ENCODE measurements at places on chromosomes 7 and 10.

DNA sequence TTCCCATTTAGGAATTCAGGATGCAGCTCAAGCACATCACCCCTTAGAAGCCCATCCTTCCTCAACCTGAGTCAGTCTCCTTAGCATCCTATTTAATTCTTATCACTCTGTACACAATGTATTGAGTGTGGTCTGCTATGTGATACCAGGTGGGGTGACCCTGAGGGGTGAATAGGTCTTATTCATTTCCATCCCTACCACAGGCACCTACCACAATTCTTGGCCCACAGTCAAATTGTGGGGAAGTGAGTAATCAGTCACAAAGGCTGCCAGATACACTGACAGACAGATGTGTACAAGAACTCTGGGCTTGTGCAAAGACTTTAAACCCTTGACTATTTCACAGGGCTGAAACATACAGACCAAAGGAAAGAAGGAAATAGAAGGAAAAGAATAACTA lies 560.5 kb downstream of the PARD3 start:
- DNase-seq = peak; percentile 41

- peak; percentile 20 for DNase-seq
These were observed 77.5 kb upstream of the STEAP1B start for GRCh38 chr7:22577470-22578001.

- no peak for DNase-seq
These were observed at the start of gene KCND2 for GRCh38 chr7:120272701-120273475. Gene KCND2 (plus strand): TSS chr7:120273175.

DNA sequence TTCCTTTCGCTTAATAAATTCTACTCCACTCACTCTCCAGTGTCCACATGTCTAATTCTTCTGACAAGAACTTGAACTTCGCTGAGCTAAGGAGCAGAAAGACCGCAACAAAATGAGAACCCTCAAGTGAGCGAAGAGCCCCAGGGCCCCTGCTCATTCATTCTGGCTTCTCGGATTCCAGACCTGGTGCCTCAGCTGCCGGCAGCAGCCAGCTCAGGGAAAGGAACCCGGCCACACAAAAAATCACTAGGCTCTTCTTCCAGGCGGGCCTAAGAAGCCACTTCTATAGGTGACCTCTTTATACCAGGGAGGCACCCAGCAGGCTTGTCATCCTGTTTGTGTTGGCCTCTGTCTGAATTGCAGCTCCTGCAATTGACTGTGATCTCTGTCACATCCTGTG lies 33.3 kb downstream of the OTUD1 start:
- no peak for DNase-seq

GRCh38 chr10:113561214-113561613 lies 8.4 kb downstream of the HABP2 start:
- no peak for DNase-seq

DNA sequence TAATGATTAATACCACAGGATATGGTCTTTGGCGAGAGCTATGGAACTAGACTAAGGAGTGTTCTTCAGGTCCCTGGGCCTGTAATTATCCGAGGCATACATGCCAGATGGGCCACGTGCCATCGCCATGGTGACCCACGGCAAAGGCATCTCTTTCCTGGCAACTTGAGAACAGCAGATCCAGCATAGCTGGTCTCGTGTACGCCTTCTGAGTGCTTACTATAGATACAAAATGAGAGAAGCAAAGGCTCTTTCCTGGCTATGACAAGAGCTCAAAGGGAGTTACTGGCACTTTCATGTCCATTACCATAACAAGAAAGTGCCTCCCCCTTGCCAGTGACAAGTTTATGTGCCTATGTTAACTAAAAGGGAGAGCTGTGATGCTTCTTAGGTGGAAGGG lies 26.0 kb upstream of the GLI3 start:
- no peak for DNase-seq

- no peak for DNase-seq
These were observed 155.8 kb downstream of the NRF1 start for GRCh38 chr7:129767120-129768015.

DNA sequence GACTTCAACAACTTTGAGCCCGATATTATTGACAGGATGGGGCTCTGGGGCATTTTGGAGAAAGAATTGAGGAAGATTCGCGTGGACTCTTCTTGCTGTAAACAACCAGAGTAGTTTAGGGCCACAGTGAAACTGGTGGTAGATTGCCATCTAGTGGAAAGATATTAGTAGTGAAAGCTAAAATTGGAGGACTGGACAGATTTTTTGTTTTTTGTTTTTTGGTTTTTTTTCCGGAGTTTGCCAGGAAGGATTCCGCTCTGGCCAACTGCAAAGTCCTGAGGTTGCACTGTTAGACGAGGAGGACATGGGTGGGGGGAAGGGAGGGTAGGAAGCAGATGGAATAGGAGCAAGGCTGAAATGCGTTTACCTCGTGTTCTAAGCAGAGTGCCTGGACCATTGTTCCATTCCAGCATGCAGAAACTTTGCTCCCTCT lies 11.7 kb downstream of the NOBOX start:
- peak; percentile 61 for DNase-seq

- DNase-seq = no peak
These were observed 26.2 kb downstream of the TMEM168 start for GRCh38 chr7:112763996-112764395.

- DNase-seq = no peak
These were observed 283.0 kb downstream of the HDAC9 start for GRCh38 chr7:18778594-18778993.

DNA sequence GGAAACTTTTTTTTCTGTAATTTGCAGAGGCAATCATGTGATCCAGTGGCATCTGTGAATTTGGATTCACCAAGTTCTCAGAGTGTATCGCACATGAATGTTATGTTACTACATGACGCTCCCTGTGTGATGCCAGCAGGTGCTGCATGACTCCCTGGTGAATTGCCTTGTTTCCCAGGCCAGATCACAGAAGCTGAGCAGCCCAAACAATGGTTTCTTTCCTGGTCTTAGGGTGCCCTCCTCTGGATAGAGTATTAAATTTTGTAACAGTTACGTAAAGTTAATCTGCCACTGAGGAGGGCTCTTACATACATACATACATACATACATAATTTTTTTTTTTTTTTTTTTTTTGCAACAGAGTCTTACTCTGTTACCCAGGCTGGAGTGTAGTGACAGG lies 3.6 kb downstream of the ZSCAN21 start:
- peak; percentile 77 for DNase-seq

DNA sequence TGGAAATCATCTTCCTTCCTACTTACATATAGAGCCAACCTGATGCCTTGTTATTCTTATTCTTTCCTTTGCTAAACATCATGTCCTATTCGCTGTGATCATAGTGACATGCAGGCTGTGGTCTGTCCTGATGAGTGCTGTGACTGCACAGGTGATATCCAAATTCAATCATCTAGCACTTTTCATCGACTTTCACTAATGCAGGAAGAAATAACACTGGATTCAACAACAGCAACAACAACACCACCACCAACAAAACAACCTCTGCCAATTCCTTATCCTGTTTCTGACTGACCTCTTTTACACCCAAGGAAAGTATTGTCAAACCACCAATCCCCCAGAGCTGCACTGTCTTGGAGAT lies 203.2 kb upstream of the PHYHIPL start:
- DNase-seq = no peak

GRCh38 chr7:121103579-121103978 lies 115.1 kb downstream of the CPED1 start:
- no peak for DNase-seq

DNA sequence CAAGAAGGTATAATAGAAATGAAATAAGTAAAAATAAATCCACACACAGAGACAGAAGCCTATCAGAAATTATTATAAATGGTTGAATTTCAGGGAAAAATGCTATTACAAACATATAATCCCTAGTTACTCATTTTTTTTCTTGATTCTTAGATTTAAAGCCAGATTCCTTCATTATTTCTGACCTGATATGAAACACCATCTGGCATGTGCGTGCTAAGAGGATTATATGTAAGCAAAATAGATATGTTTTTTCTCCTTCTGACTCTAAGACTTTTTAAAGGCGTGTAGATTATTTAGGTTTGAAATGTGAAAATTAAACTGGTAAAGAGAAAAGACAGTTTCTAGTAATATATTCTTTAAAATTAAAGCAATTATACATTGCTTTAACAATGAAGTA lies 236.7 kb upstream of the ETV1 start:
- DNase-seq = no peak

GRCh38 chr10:78964952-78965633 lies 103.7 kb upstream of the ZMIZ1 start:
- no peak for DNase-seq

DNA sequence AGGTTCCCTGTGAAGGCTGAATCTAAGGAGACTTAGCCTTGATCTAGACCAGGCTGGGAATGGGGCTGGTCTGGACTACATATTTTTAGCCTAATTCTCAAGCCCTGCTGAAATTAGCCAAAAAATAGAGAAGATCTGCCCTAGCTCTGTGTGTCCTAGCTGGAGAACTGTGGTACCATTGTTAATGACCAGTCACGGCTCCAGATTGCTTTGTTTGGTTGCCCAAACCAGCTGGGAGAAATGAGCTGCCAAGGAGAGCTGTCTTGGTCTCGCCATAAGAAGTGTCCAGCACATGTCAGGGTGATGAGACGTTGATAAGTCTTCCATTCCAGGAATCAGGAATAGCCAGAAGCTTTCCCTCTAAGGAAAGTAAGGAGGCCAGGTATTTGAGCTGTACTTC lies 20.7 kb downstream of the GBX1 start:
- no peak for DNase-seq

DNA sequence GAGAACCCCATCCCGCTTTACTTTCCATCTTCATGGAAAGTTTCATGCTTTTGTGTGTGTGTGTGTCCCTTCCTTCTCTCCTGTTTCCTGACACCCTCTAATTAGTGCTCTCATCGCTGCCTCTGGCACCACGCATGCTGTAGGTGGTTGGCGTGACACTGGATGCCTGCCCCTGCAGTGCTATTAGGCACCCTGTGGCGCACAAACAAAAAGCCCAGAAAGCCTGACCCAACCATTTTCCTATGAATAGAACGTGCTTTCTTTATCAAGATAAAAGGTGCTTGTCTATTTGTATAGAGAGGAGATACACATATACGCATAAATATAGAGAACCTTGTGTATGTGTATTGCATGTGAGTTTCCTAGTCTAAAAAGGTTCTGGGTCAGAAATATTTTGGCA lies 120.8 kb upstream of the CDCA7L start:
- DNase-seq = no peak

DNA sequence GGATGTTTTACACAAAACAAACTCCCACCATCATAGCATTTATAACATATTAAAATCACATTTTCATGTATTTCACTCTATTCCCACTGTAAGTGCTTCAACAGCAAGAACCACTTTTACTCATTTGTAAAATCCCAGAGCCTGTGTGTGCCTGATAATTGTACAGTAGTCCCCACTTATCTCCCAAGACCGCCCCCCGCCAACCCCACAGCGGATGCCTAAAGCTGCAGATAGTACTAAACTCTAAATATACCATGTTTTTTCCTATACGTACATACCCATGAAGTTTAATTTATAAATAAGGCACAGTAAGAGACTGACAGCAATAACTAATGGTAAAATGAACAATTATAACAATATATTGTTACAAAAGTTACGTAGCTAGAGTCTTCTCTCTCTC lies 33.5 kb downstream of the EZH2 start:
- no peak for DNase-seq

- DNase-seq = no peak
These were observed 44.4 kb downstream of the ATXN7L1 start for GRCh38 chr7:105831824-105832535.

GRCh38 chr7:9958486-9958885 lies 1015.2 kb upstream of the PHF14 start:
- DNase-seq = no peak

- no peak for DNase-seq
These were observed 1.1 kb upstream of the FAM53B start for GRCh38 chr10:124745252-124745651.

Data from KBM-7 (cell line).